Kidney (tissue), 22 donors: ENCODE measurements at places on chromosomes 3 and 15.

DNA sequence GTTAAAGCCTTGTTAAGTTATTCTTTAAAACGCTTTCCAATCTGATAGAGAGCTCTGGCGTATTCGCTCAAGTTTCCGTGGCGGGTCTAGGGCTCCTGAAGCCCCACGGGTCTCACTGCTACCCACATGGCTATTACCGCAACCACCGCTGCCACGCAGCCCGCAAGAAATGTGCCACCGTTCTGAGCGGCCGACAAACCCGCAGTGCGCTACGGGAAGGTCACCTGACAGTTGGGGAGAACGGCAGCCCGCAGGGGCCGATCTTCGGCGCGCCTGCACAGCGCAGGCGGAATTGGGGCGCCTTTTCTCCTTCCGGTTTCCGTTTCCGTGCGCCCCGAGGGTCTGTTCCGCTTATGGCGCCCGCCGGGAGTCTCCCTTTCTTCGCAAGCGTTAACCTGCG, 76.6 kb upstream of the SNRPN start:
- DNase-seq = peak; percentile 84

DNA sequence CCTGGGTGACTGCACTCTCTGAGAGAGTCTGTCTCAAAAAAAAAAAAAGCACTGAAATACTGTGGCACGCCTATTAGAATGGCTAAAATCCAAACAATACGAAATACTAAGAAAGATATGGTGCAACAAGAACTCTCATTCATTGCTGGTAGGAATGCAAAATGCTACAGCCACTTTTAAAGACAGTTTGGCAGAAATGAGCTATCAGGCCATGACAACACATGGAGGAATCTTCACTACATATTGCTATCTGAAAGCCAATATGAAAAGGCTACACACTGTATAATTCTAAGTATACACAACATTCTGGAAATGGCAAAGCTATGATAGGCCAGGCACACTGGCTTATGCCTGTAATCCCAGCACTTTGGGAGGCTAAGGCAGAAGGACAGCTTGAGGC, 18.8 kb downstream of the DPPA2 start:
- no peak for DNase-seq

DNA sequence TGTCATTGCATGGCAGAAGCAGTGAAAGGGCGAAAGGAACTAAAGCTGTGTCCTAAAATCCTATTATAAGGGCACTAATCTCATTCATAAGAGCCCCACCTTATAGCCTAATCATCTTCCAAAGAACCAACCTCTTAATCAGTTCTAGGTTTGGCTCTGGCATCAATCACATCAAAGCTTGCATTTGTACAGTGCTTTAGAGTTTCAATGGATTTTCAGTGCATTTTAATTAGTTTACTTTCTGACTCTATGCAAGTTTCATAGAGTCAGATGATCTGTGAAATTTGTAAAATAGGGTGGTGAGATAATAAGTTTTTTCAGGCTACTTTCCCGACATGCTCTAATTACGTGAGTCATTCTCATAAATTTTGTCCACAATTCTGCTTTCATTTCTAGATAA, 341.1 kb downstream of the DIPK2A start:
- DNase-seq = no peak

GRCh38 chr15:69813881-69814280, 283.8 kb downstream of the TLE3 start:
- no peak for DNase-seq

DNA sequence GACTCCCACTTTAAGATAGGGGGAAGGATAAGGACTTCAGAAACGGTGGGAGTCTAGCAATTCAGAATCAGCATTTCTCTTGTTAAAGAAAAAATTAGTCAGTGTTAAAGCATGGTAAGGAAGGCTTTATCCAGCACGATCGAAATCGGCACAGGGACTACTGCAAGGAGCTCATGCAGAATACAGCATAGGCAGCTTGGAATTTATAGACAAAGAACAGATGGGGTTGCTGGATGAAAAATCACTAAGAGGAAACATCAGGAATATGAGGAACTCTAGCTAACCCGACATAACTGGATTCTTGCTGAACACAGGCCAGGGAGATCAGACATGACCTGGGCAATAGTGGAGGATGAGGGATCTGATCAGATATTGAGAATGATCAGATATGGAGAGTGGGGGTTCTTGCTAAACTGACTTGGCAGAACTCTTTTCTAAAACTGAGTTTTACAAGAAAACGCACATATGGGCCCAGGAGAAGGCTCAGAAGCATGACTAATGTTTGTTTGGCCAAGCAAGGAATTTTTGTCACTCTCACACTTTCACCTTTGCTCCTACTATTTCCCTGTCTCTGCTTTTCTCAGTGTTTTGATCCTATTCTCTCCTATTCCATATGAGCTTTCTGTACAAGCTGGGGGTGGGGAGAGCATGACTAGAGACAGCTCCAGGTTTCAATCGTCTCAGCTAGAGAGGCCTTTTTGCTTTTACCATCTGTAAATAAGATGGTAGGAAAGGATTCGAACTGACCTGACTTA, 3.9 kb upstream of the PLCH1 start:
- DNase-seq = no peak

DNA sequence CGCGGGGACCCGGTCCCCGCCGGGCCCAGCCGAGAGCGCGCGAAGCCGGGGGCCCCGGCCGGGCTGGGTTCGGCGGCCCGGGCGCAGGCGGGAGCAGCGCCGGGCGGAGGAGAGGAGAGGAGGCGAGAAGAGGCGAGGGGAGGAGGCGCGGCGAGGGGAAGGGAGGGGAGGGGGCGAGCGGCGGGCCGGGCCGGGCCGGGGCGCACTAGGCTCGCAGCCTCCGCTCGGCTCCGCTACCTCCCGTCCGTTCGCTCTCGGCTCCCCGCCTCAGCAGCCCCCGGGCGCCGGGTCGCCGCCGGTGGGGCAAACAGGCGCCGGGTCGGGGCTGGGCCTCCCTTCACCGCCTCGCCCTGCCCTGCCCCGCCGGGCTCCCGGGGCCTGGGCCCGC, 351 bp downstream of the INSYN1 start:
- peak; percentile 50 for DNase-seq

DNA sequence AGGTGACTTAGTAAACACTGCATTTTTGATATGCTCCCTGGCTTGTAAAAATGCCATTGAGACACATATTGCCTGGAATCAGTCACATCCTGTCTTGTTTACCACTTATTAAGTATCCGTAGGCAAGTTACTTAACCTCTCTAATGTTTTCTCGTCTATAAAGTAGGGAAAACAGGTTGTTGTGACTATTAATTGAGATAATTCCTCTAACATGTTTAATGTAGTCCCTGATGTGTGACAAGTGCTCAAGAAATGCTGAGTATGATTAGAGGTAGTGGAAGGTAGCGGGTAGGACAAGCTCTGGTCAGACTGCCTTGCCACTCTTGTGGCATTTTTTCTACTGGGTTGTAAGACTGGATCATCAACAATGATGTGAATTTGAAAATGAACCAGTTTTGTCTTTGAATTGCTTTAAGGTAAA, 54.1 kb downstream of the NFKBIZ start:
- DNase-seq = no peak

DNA sequence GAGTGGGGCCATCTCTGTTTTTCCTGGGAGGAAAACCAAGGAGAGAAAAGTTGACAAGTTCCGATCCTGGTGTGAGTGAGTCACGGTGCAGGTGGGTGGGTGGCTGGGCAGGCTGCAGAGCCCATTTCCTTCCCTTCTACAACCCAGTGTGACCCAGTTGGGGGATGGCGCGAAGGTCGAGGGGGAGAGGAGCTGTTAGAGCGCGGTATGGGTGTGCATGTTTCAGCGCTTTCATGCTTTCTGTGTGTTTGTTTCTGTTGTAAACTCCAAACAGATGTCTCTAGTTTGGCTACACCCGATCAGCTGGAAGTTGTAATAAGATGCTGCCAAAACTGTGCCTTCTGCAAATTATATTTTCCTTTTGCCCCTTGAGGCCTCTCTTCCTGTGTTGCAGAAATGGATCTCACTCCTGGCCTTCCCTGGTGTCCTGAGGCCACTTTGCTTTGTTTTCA, 3.8 kb downstream of the FAM43A start:
- no peak for DNase-seq

- DNase-seq = no peak
Measured at GRCh38 chr15:73987681-73988444, 4.2 kb downstream of the STOML1 start.

DNA sequence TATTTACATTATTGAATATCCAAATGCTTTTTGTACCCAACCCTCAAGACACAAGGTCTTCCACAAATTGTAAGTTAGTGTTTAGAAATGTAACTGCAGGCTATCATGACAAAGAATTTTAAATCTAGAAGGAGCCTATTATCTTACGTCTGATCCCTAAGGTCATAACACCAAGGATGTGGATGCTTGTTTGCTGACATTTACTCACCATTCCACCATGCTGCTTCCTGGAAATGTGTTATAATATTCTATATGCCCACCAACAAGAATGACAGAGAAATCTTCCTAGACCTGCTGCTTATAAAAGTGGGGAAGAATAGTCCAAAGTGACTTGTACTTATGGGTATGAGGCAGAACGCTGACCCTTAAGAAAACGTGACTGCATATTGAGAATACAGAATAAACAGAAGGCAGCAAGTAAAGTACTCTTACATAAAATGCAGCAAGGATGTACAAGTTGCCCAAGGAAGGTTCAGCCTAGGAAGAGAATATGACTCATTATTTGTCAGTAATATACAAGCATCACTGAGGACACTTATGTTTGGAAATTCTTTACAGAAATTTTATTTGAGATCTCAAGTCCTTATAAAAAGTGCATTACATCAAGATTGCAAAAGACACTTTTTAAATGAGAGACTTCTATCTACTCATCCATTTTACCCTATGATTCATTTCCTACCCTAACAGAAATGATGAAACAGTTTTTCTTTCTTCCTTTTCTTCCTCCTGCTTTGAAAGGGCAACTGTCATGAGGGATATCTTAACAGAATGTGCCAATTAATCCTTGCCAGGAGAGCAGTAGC, 59.6 kb downstream of the ESYT3 start:
- no peak for DNase-seq

- no peak for DNase-seq
Measured at GRCh38 chr15:101510212-101511197, 21.0 kb upstream of the PCSK6 start.

DNA sequence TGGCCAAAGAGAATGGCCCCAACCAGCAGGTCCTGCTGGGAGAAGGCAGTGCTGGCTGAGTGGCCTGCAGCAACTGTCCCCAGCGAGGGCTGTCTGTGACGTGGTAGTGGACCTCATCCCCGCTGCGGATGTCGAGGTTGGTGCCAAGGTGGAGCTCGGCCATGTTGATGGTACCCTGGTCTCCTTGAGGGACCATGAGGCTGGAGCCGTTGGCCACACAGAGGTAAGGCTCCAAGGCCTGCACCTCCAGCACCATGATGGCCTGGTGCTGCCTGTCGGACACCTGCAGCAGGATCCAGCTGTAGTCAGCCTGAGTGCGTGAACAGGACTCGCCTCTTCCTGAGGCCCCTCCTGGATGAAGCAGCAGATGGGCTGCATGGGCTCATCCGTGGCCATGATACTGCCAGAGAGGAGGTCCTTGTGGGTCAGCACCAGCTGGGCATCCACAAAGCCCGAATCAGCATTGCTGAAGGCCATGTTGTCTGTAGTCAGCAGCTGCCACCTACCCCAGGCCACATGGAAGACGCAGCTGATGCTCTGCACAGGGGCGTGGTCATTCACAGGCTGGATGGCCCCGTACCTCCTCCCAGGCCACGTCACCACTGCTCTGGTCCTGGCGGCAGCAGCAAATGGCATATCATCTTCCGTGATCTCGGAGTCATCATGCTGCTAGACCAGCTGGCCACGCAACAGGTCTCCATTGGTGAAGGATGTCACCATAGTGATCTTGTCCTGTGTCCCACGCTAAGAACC, 167.5 kb downstream of the GOLGA6L4 start:
- peak; percentile 25 for DNase-seq
